Keratinocyte (primary cell): ENCODE measurements at places on chromosomes 3 and 15. TPM values are rescaled to one million over a fixed set of nuclear protein-coding genes. Genes with fewer than 3 reads are reported as not detected.

GRCh38 chr3:57956119-57956832, 51.9 kb upstream of the FLNB start:
- peak; percentile 71 for DNase-seq

- DNase-seq, result no peak
Observed at GRCh38 chr15:101105059-101105891, 146.6 kb downstream of the CHSY1 start.

DNA sequence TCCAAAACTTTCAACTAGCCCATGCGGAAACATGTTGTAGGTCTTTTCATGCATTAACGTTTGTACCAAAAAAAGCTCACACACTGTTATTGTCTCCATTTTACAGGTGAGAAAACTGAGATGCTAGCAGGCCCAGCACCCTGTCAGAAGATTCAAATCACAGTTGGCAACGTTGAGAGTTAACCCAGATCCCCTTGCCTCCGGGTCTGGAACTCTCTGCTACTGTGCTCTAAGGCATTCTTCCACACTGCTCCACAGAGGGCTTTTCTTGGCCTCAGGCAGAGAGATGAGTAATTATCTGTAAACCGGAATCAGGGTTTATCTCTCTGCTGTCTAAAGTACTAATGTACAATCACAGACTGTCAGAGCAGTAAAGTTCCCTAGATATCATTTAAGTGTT, 186.0 kb upstream of the LPP start:
- no peak for DNase-seq

- no peak for DNase-seq
Observed at GRCh38 chr3:99578339-99578970, 59.9 kb upstream of the COL8A1 start.

ZNF654 gene
- 3.5 to 8.2 TPM (median 4.1 TPM) in 3 replicates for polyA plus RNA-seq

GRCh38 chr3:191087391-191087790, 111.7 kb upstream of the OSTN start:
- DNase-seq, result no peak

DNA sequence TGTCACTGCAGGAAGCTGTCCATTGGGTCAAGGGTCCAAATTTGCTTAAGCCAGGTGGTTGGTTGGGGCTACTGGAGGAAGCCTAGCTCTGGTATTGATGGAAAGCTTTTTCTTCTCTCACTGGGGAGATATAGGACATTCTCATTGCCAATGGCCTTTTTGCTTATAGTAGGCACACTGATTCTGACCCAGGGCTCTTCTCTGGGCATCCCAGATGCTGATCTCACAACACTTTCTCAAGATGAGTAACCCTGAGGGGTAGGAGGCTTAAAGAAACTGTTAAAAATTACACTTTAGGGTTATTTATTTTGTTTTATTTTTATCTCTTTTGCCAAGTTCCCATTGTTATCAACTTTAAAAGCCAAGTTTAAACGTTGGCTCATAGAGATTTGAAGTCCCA, 337.8 kb downstream of the LRRC3B start:
- no peak for DNase-seq

GRCh38 chr15:64046421-64047153, at the start of gene DAPK2:
DAPK2 (minus strand) TSS chr15:64046485; CDS start chr15:64040261, 6,224 bp downstream.
- no peak for DNase-seq

GXYLT2 gene
- polyA plus RNA-seq, result 0.91 to 2.0 TPM (median 1.4 TPM) in 3 replicates
